ENCODE measurements at places on chromosomes 4 and X. TPM values are rescaled to one million over a fixed set of nuclear protein-coding genes. Genes with fewer than 3 reads are reported as not detected.

Gene TLR7
- not detected for total RNA-seq

Gene UNC5C
- total RNA-seq = 0.35 TPM

Gene PDHA1
- total RNA-seq = 88.3 TPM

Gene SH3TC1
- total RNA-seq = 0.68 TPM

Gene CENPVL2
- total RNA-seq = not detected

Gene CYSLTR1
- 1.1 TPM for total RNA-seq

Gene GYG2
- total RNA-seq = 12.0 TPM

Gene AVPR2
- total RNA-seq = 0.48 TPM

Gene CRLF2
- total RNA-seq = not detected

Gene SEPTIN6
- 3.9 TPM for total RNA-seq

Gene EVC2
- 10.8 TPM for total RNA-seq

Gene TLR1
- 3.2 TPM for total RNA-seq

Gene FOXP3
- total RNA-seq = 0.05 TPM

Gene GATA1
- not detected for total RNA-seq

Gene FAM149A
- 0.45 TPM for total RNA-seq

Gene SPANXN4
- not detected for total RNA-seq

Gene FGF5
- total RNA-seq = 4.9 TPM

Gene SLC10A6
- total RNA-seq = not detected

Gene CENPVL1
- 0.24 TPM for total RNA-seq

Gene AGA
- total RNA-seq = 3.5 TPM

Gene CYTL1
- not detected for total RNA-seq

Gene MAGEA2
- not detected for total RNA-seq

Gene RIPPLY1
- total RNA-seq = not detected

Gene WNK3
- total RNA-seq = 0.05 TPM

Gene TMEM185A
- total RNA-seq = 16.6 TPM

Gene PDE5A
- 0.91 TPM for total RNA-seq

Gene ITIH6
- not detected for total RNA-seq

Gene CD40LG
- total RNA-seq = not detected

Gene ATP5ME
- 197 TPM for total RNA-seq

Gene RPA4
- total RNA-seq = not detected

Gene CD99L2
- total RNA-seq = 50.5 TPM

Gene LRCH2
- not detected for total RNA-seq

Gene RBM46
- total RNA-seq = not detected

Gene ARHGAP6
- total RNA-seq = 16.8 TPM

Gene CENPI
- 5.2 TPM for total RNA-seq

Gene ART3
- total RNA-seq = not detected

Gene SEC31A
- total RNA-seq = 370 TPM

Gene TBX22
- not detected for total RNA-seq

Gene RASGEF1B
- total RNA-seq = not detected

Gene CFAP97
- total RNA-seq = 36.2 TPM

Gene TKTL2
- total RNA-seq = 0.16 TPM

Gene TRO
- total RNA-seq = 78.0 TPM

Gene TRIM75
- not detected for total RNA-seq

Gene ADGRL3
- total RNA-seq = 0.08 TPM

Gene SYN1
- total RNA-seq = not detected

Gene CSAG2
- not detected for total RNA-seq

Gene ARHGAP24
- 62.4 TPM for total RNA-seq

Data from myocyte (in vitro differentiated cells).